ENCODE measurements at places on chromosomes 5 and 9.

GRCh38 chr9:12681620-12682019, 11.6 kb upstream of the TYRP1 start:
- DNase-seq = no peak

- DNase-seq = no peak
Measured at GRCh38 chr9:131179561-131180219, 54.3 kb downstream of the NUP214 start.

DNA sequence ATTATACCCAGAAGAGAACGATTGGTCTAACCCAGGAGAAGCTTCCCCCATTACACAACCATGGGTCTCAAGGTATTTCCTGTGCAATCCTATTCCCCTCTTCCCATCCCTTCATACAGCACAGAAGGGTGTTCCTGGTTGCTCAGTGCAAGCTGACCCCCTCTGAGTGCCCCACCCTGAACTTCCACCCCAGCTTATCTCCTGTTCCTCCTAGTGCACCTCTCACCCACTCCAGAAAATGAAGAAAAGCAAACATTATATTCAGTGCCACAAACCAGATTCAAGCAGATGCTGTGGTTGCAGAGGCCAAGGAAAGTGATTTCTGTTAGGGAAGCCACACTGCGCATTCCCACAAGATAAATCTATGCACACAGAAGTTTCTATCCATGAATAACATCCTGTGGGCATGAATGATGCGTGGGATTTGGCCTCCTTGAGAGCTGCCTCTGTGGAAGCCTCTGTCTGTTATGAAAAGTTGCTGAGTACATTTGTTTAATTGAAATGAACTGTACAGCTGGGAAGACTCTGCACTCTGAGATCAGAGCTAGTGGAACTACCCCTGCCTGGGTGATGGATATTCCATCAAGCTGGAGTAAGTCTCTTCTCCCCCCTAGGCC, 2.2 kb upstream of the OR2S2 start:
- no peak for DNase-seq

DNA sequence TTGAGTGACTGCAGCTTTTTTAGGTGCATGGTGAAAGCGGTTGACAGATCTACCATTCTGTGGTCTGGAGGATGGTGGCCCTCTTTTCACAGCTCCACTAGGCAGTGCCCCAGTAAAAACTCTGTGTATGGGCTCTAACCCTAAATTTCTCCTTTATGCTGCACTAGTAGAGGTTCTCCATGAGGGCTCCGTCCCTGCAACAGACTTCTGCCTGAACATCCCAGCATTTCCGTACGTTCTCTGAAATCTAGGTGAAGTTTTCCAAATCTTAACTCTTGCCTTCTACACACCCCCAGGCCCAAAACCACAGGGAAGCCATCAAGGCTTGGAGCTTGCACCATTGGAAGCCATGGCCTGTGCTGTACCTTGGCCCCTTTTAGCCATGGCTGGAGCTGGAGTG, 1898.1 kb upstream of the NUDT12 start:
- DNase-seq = no peak

DNA sequence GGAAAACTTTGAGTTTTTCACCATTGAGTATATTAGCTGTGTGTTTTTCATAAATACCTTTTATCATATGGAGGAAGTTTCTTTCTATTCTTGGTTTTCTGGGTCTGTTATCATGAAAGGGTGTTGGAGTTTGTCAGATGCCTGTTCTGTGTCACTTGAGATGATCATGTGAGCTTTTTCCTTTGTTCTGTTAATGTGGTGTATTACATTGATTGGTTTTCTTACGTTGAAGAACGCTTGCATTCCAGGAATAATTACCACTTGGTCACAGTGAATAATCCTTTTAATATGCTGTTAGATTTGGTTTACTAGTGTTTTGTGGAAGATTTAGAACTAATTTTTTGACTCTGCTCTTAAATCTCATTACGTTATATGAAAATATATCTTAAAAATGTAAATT, 7.8 kb downstream of the PLEKHG4B start:
- no peak for DNase-seq

DNA sequence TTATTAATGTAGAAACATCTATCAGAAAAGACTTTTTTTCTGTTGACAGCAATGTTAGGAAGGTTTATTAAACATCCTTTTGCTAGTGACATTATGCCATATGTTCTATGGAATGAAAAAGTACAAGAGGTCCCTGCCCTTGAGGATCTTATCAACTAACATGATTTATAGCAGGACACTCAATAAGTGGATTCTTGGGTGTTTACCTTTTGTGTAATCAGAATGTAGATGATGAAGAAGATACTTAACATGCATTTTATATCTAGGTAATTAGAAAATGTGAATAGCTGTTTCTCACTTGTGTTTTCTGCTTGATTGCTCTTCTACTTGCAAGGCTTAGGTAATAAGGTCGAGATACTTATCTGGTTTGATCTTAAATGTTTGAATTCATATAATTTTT, 4.9 kb downstream of the HMGCR start:
- DNase-seq = no peak

DNA sequence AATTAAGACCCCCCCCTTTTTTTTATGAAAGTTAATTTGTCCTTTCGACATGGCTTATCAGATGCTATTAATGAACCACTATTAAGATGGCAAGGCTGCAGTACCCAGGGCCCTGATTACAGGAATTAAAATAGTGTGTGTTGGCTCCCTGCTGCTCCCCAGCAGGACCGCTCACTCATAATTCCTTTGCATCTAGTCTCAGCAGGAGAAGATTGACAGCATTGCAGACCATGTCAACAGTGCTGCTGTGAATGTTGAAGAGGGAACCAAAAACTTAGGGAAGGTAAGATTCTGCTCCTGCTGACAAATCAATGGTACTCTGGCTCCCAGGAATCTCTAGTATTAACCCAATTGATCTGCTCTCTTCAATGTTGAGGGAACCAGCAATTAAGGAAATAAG, 61.0 kb downstream of the STX17 start:
- DNase-seq = no peak

GRCh38 chr5:76716456-76717157, 681 bp downstream of the F2R start:
- no peak for DNase-seq

- no peak for DNase-seq
Measured at GRCh38 chr5:53170746-53171349, 61.3 kb upstream of the MOCS2 start.

DNA sequence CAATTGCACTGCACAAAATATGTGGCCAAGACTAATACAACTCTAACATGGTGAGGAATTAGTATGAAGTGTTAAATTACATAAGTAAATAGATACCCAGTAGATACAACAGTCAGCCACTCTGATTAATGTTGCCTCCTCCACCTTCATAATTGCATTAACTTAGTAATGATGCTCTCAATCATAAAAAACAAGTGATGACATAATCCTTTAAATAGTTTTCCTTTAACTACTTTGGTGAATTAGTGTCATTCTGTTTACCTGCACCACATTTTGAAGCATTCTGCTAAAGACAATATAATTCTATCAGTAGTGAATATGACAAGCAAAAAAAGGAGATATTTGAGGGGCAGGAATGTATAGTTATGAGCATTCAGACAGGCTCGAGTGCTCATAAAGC, 265.9 kb upstream of the SLC24A2 start:
- no peak for DNase-seq

GRCh38 chr5:157800137-157800536, 56.6 kb downstream of the LSM11 start:
- no peak for DNase-seq

- no peak for DNase-seq
Measured at GRCh38 chr9:79195879-79196278, 375.9 kb upstream of the TLE4 start.

DNA sequence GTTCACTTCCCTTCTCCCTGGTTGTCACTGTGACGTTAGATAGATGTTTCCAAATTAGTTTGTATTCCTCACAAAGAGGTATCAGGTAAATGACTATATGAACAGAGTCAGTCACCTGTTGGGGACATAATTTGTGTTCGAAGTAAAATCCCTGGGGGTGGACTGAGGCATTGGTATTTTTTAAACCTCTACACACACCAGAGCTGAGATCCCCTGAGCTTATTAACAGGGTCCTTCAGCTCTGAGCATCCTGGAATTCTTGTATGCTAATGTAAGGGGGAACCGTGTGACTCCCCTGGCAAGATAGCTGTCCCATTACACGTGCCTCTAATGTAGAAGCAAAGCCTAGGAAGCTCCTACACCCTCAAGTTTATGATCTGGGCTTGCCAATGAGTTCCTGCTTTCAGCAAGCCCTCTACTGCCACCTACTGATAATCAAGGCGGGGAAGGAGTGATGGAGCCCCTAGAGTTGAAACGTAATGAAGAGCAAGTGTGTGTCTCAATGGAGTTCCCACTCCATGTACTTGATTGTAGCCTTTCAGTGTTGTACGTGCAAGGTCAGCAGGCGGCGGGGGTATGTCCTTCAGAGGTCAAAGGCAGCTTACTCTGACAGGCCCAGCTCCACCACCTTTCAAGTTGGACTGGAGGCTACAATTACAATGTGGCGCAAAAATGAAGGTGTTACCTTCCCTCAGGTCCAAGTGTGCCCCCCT, 14.4 kb downstream of the PRKACG start:
- DNase-seq = no peak

GRCh38 chr9:137647096-137647714, 28.4 kb downstream of the EHMT1 start:
- DNase-seq = no peak

GRCh38 chr5:104178829-104179456, 616.4 kb upstream of the NUDT12 start:
- DNase-seq = peak; percentile 26

- DNase-seq = no peak
Measured at GRCh38 chr9:80134487-80134886, 562.7 kb downstream of the TLE4 start.

- DNase-seq = no peak
Measured at GRCh38 chr5:124707520-124707919, 38.9 kb downstream of the ZNF608 start.

- no peak for DNase-seq
Measured at GRCh38 chr5:125868036-125868435, 555.2 kb upstream of the GRAMD2B start.

- DNase-seq = no peak
Measured at GRCh38 chr5:155189476-155189875, 175.9 kb downstream of the KIF4B start.

DNA sequence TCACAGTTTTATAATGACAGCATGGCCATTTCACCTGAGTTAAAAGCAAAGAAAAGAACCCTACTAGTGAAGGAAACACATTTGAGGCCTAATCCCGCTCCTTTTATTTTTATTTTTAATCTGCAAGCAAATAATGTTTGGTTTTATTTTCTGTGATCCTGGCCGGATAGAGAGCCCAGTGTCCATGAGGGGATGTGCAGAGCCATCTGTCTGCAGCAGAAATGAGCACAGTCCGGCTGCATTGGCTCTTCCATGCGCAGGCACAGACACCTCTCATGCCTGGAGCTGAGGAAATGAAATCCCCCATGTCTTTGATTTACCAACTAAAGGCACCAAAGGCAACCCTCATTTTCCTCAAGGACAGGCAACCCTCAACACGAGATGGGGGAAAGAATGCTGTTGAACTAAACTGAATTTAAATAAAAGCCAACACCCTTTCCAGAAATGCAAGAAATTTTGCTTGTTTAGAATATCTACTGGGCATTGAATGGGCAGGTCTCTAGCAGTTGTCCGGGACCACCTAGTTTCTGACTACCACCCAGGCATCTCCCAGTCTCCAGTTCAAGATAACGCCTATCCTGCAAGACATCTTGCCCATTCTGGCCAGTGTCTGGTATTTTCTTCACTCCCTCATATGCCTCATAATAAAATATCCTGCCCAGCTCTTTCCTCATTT, 47.9 kb upstream of the SEMA6A start:
- DNase-seq = no peak

DNA sequence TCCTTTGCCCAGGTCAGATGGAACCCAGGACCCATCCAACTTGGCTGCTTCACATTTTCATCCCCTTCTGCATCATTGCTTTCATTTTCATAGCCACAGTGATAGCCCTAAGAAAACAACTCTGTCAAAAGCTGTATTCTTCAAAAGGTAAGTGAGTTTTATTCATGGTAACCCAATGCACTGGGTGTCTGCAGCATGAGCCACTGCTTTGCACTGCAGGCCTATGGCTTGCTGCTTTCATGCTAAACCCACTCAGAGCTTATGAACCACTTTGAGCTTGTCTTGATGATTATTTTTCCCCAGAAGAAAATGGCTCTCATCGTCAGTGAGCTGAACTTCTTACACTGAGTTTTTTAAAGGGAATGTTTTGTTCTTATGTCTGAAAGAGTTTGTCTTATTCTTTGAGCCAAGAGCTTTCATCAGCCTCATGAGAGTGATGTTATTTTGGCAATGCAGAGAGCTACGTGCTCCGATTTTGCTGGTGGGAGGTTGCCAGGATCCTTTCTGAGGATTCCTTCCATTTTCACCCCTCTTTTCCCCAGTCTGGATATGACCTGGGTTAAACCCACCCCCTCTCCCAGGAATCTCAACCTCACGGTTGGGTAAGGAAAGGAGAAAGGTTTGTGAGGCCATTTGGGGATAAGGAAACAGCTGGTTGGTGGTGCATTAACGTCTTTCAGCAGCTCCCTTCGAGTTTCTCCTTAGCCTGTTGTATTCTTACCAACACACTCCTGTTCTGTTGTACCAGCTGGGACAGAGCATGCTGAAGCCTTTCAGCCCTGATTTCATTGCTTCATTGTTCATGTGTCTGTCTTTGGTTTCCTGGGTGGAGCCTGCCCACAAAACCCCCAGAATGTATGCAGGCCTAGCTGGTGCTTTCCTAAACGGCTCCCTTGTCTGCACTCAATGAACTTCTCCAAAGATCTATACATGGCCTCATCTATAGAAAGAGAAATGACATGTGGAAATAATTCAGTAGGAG, 47.6 kb downstream of the PDCD1LG2 start:
- no peak for DNase-seq

GRCh38 chr9:13487936-13488335, 208.4 kb upstream of the MPDZ start:
- DNase-seq = peak; percentile 82

- DNase-seq = no peak
Measured at GRCh38 chr9:105864248-105864898, 170.0 kb downstream of the TMEM38B start.

DNA sequence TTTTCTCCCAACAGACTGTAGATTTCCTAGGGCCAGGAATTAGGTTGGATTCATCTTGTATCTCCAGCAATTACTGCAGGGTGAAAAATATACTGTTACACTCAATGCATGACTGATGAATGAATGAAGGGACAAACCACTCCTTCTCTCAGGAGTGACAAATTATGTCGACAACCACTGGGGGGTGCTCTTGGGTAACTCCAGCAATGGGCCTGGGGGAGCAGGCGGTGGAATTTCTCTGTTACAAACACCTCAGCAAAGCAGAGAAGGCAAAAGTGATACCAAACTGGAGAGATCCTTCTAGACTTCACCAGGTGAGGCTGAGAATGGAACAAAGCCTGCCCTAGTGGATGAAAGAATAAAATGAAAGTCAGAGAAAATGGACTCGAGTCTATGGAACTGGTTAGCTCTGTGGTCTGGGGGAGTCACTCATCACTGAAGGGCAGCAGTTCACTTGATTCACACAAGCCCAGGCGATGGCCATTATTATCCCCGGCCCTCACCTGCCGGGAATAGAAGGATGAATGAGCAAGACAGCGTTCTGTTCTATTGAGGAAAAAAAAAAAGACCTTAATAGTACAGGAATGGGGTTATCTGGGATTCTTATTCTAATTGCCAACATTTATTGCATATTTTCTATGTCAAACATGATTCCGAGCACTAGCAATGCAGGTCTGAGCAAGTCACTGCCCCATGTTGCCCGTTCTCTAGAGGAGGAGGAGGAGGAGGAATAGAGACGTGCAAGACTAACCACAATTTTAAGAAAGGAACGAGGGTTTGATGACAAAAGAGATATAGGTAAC, 341.1 kb downstream of the ASTN2 start:
- no peak for DNase-seq

- no peak for DNase-seq
Measured at GRCh38 chr9:13027879-13028278, 251.6 kb downstream of the MPDZ start.

Data from LNCaP clone FGC (cell line).